ENCODE measurements at places on chromosomes 11 and 22.
A peak's percentile ranks its signal among the peaks of the same experiment; 100 is the strongest.

DNA sequence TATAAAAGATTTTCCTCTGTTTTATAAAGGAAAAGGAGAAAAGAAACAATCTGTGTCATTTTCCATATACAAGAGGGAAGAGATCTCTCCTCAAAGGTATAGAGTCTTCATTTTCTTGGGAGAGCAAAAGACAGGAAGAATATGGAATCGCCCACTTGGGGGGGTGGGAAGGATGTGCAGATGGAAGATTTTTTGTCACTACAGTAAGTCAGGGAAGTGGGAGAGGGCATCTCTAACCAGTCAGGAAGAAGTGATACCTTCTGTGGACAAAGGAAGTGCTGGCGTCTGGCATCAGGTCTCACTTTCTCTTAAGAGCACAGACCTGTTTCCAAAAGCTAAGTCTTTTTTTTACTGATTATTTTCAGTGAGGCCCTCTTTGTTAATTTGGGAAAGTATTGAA, 1.4 kb downstream of the PRR14L start:
- DNase-seq: no peak

- DNase-seq: no peak
These were observed 44.9 kb downstream of the OR4C46 start for GRCh38 chr11:54558919-54559318.

DNA sequence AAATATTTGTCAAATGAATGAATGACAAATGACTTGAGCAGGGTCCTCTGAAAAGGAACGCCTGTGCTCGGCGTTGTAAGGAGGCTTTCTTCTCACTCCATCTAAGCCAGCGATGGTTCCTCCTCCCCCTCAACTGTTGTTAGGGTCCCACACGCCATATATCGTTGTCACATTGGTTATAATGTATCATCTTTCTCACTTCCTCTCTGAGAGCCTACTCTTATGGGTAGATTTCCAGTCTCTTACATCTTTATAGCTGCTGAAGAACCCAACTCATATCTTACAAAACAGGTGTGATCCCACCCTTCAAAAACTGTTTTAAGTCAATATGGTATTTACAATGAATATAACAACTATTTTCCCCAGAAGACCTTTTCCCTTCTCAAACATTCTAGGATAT, 81.5 kb downstream of the NAV2 start:
- no peak for DNase-seq

DNA sequence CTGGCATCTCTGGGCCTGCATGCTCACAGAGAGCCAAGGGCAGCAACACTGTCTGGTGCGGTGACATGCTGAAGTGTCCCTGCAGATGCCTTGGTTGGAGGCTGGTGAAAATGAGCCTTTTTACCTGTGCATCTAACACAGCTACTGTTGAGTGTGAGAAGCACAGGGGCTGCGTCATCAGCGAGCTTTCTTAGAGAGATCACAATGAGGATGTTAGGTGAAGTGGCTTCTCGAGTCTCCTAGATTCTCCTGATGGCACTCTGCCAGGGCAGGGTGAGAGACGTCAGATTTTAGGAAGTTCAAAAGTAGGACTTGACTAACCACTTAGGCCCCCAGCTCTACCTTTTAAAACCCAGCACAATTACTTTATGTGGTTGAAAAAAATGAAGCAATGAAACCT, 3.6 kb upstream of the SLC15A3 start:
- DNase-seq: peak; percentile 27

DNA sequence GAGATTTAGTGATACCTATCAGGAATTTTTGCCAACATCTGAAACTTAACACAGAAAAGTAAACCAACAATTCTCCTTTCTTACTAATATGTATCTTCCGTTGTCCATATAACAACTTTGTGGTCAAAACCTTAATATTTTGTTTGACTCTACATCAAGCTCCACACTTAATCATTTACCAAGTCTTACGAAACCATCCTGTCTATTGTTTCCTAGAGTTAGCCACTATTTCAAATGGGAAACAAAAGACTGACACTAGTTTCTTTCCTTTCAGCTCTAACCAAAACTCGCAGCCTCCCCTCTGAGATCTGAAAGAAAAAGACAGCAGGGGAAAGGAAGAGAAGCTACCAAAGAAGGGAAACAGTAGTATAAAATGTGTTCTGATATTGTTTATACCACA, 26.5 kb upstream of the PRDM10 start:
- DNase-seq: no peak

DNA sequence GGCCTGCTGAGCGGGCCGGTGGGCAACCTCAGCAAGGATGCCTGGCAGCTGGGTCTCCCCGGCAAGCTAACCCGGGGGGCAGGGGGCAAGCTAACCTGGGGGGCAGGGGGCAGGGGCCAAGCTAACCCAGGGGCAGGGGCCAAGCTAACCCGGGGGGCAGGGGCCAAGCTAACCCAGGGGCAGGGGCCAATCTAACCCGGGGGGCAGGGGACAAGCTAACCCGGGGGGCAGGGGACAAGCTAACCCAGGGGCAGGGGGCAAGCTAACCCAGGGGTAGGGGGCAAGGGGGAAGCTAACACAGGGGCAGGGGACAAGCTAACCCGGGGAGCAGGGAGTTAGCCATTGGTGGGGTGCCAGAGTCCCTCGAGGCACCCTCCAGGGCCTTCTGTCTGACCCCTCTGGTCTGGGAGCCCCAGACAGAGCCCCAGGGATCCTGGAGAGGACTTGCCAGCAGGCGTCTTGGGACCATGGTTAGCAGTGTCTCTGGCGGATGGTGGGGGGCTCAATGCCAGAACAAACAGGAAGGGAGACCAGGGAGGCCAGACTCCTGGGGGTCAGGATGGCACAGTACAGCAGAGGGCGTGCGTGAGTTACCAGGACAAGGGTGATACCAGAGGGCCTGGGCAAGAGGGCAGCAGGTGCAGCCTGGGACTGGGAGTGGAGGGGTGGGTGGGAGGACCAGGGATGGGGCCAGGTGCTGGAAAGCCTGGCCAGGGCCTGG, 16.1 kb downstream of the IGF2 start:
- DNase-seq: no peak

GRCh38 chr22:27603111-27603799, 198.3 kb downstream of the MN1 start:
- DNase-seq: no peak

- no peak for DNase-seq
These were observed 17.5 kb downstream of the UQCR10 start for GRCh38 chr22:29784451-29785361.

DNA sequence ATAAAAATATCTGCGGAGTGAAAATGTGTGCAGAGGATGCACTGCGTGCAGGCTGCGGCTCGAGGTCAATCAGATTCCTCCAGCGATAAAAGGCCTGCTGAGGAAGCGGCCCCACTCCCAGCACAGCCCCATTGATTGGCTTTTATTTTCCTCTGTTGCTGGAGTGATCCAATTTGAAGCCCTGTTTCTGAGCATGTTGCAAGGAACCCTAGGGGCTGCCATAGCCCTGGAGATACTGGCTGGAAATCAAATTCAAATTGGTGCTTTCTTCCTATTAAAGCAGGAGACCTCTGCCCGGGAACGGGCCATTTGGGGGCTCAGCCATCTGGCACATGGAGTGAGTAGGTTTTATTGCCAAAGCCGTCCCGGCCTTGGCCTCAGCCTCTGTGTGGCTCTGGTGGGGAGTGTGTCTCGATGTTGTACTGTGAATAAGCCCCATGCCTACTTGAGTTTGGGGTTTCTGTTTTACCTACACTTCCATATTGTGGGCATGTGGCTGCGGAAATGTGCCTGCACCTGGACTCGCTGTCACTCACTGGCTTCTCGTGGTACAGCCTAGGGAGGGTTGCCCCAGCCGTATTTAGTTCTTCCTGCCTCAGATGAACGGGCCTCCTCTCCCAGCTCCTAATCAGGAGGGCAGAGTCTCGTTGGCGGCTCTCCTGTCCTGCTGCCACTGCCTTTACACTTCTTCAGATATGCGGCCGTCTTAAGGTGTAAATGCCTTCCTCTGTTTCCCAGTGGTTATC, 25.6 kb downstream of the PARVB start:
- no peak for DNase-seq

DNA sequence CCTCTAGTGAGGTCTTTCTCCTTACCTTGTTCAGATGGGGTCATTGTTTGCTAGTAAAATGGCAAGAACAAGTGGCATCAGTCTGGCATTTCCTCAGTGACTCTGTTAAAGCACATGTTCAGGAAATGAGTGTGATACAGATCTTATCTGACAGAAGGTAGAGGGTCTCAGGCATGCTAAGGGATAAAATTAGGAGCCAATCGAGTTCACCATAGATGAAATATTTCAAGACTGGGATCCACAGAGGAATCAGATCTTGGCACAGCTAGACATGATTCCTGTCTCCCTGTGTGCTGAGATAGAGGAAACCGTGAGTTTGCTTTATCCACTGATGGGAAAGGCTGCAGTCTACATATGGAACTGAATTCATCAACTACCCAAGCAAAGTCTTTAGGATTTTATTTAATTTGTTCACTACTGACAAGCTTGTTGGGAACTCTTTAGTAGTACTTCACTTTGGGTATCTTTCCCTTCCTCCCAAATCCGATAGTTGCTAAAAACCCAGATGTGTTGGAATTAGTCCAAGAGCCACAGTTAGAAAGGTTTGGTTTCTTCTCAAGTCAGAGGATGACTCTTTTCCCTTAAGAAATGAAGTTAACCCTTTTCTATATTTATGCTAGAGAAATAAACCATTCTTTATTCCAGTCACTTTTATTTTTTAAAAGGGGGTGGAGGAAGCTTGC, 18.4 kb downstream of the FAM118B start:
- DNase-seq: no peak

- no peak for DNase-seq
These were observed 91.1 kb downstream of the MYO18B start for GRCh38 chr22:25833091-25833490.

DNA sequence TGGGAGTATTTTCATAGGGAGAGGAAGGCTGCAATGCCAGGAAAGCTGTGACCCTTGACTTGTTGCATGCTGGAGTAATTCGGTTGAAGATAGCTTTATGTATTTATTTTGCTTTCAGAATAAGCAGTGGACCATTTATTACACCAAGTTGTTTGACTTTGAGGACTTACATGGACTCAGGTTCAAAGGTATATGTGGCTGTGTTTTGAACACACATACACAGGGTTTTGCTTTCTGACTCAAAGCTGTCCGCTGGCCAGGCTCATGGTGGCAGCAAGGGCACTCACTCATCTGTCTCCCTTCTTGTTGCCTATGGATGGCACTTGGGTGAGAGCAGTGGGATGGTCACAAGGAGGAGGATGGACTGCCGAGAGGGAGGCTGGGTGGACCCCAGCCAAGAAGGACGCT, 6.5 kb downstream of the TIMP3 start:
- no peak for DNase-seq

DNA sequence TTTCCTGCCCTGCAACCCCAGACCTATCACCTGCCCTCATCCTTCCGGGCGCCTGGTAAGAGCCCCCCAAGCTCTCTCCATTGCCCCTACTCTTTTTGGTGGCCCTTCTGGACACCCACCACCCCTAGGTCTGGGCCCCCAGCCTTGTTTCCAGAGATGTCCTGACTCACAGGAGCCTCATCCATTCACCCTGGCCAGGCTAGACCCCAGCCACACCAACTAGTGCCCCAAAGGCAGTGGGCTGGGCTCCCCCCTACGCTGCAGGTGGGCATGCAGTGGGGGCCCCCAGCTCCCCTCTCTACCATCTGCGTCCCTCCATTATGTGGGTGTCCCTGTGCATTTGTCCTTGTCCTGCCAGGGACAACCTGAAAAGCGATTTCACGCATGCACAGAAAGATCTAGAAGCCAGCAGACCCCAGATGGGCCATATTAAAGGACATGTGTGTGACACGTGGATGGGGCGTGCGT, 1.4 kb downstream of the MRGPRF start:
- DNase-seq: no peak

DNA sequence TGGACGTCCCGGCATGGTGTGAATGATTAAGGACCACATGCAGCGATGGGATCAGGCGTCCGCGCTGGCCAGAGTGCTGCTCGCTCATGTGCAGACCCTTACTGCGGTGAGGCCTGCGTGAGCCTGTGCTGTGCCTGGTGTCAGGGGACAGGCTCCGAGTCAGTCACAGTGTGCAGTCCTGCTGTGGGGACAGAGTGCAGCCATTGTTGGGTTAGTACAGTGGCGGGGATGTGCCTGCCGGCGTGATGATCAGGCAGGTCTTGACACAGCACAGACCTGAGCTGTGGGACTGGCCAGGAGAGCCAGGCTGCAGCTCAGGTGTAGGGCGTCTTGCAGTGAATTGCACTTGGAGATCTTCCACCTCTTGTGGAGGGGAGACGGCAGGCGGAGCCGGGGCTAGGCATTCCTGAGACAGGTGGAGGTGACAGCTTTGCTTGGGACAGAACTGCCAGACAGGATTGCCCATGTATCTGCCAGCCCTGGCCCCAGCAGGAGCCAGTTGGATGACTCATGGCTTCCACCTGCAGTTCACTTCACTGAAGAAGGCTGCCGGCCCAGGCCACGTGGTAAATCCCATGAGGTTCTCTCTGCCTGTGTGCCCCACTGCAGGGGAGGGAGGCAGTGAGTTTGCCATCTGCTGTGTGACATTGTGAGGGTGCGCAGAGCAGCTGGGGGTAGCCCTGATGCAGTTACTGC, 17.3 kb downstream of the TRMU start:
- DNase-seq: peak; percentile 39

DNA sequence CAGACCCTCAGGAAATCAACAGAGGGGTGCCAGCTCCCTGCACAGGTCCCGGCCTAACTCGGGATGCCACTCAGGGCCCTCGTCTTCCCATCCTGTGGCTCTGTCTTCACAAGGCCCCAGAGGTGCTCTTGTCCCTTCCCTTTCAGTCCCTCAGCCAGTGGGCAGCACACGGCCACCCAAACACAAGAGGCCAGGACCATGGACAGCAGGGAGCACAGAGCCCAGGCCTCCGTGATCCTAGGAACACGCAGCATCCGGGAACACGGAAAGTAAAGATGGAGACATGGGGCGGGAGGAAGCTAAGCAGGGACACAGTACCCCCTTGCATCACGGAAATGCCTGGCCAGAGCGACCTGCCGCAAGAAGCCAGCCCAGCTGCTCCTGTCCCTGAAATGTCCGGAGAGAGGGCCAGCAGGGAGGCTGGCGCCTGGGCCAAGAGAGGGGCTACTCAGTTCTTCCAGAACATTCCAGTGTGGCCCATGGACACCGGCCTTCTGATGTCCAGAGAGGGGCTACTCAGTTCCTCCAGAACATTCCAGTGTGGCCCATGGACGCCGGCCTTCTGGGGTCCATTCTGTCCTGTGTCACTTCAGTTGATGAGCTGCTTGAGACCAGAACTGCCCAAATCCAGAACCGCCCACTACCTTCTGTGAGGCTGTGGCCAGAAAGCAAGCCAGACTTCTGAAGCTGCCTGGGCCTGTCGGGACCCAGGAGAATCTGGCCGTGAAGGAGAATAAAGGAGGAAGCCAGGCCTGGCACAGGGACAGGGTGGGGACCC, 274.0 kb downstream of the BRD1 start:
- DNase-seq: no peak

DNA sequence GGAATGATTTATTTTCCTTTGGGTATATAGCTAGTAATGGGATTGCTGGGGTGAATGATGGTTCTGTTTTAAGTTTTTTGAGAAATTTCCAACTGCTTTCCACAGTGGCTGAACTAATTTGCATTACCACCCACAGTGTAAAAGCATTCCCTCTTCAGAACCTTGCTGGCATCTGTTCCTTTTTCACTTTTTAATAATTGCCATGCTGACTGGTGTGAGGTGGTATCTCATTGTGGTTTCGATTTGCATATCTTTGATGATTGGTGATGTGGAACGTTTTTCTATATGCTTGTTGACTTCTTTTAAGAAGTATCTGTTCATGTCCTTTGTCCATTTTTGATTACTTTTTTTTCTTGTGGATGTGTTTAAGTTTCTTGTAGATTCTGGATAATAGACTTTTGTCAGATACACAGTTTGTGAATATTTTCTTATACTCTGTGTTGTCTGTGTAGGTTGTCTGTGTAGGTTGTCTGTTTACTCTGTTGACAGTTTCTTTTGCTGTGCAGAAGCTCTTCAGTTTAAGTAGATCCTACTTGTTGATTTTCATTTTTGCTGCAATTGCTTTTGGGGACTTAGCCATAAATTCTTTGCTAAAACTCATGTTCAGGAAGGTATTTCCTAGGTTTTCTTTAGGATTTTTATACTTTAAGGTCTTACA, 291.8 kb upstream of the DDI1 start:
- DNase-seq: no peak
